B cell (primary cell): ENCODE measurements at places on chromosomes 1 and 21. TPM values are rescaled to one million over a fixed set of nuclear protein-coding genes. Genes with fewer than 3 reads are reported as not detected.

DNA sequence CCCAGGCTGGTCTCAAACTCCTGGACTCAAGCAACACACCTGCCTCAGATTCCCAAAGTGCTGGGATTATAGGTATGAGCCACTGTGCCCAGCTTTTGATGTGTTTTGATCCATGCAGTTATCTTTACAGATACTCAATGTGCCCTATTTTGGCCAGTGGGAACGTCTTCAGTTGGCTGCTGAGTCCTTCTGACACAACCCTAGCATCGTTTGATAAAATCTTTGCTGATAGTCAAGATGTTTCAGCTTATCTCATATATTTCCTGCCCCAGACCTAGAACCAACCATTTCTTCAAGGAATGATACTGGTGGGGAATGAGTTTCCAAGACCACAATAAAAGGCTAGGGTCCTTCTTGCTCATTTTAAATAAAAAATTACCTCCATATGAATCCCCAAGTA lies 11.6 kb downstream of the POGZ start:
- no peak for DNase-seq

- DNase-seq: no peak
Measured at GRCh38 chr1:176876966-176877515, 287.5 kb downstream of the ASTN1 start.

GRCh38 chr1:51274676-51275075 lies 38.6 kb downstream of the RNF11 start:
- no peak for DNase-seq

- no peak for DNase-seq
Measured at GRCh38 chr1:30513396-30514136, 209.8 kb downstream of the MATN1 start.

DNA sequence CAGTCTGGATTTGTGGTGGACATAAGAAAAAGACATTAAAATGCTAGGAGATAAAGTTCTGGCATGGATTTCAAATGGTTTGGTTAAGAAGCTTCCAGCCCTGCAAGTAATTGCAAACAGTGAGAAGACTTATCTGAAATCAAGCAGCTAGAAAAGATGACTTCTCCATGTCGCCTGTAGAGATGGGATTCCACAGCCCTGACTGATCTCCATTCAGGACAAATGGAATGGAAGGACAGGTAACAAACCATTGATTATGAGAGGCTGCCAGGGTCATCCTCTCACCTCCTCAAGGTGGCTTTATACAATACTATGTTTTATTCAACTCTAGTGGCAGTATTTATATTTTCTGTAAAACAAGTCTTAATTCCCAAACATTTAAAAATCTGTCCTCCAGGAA lies 237.9 kb downstream of the HLX start:
- no peak for DNase-seq

DNA sequence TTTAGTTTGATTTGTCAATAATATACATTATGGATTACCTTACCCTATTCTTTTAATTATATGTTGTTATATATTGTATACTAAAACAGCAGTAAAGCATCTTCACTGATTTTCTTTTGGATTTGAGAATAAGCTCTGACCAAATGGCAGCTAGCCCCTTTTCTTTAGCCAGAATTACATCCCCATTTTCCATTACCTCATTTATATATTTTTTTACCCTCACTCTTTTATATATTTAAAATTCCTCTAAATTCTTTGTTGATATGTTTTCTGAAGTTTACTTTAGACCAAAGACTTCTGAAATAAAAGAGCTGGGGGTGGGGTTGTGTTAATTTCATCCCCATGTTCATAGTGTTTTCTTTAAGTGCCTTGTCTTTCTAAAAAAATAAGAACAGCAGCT lies 24.6 kb downstream of the ANGPTL1 start:
- no peak for DNase-seq

DNA sequence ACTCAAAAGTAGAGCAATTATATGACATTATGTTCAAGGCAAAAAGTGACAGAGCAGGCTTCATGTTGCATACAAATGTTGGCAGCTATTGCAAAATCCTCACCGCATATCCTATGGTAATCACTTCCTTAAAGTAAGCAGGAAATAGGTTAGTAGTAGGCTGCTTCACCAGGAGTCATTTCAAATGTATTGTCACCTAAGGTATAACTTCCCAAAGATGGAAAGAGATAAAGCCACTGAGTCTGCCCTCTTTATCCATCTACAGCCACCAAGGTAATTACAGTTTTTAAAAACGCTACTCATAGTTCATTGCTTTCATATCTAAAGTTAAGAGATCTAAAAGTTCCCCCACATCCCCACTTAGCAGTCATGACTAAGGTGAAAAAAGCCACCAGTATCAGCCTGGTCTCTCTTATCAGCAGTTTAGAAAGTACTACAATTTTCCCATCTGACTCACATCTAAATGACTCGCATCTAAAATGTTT lies 31.6 kb upstream of the UBE2U start:
- no peak for DNase-seq

DNA sequence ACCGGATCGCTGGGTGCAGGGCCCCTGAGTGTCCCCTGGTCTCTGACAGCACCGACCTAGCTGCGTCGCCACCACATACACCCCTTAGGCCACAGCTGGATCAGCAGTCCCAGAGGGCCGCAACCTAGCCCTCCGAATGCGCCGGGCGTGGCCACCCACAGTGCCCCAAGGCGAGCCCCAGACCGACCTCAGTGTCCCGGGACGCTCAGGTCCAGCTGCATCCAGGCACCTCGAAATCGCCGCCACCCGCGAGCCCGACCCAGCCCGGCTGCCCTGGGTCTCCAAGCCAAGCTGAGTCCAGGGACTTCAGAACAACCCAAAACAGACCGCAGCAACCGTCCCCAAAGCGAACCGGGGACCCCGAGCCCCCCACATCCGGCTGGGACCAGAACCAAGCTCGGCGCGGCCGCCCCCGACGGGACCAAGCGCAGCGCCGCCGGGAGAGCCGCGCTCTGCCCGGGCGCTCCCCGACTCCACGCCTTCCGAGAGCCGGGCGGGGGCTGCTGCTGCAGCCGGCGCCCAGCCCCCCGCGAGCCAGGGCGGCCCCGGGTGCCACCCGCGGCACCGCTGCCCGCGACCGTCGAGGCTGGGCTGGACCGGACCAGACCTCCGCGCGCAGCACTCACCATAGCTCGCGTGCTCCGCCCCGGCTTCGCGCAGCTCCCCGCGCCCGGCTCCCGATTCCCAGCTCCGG lies 54.6 kb upstream of the ECE1 start:
- DNase-seq: no peak

GRCh38 chr1:6414881-6415626 lies 4.7 kb downstream of the HES2 start:
- DNase-seq: no peak

- DNase-seq: no peak
Measured at GRCh38 chr1:117237726-117238381, 27.1 kb upstream of the VTCN1 start.

Gene FAM72B
- 0.61 and 0.62 TPM in 2 replicates for total RNA-seq

Gene GBP5
- total RNA-seq: 24.6 and 25.2 TPM in 2 replicates

Gene TRAPPC10
- 145 and 153 TPM in 2 replicates for total RNA-seq

Gene CACNA1S
- not detected in 2 replicates for total RNA-seq

Gene GBP3
- total RNA-seq: 16.4 and 20.8 TPM in 2 replicates

Gene TTLL7
- total RNA-seq: 0.15 TPM in 1 of 2 replicates, not detected in the other
